ENCODE measurements at places on chromosomes 12 and 14. TPM values are rescaled to one million over a fixed set of nuclear protein-coding genes. Genes with fewer than 3 reads are reported as not detected.

HOXC5 gene
- total RNA-seq = not detected

CCER1 gene
- total RNA-seq = not detected

TSHR gene
- total RNA-seq = not detected

PRPF40B gene
- total RNA-seq = 8.1 TPM

KTN1 gene
- 119 TPM for total RNA-seq

APOF gene
- not detected for total RNA-seq

INSM2 gene
- not detected for total RNA-seq

SYCP3 gene
- total RNA-seq = 0.21 TPM

GOLT1B gene
- 34.1 TPM for total RNA-seq

VDR gene
- 55.8 TPM for total RNA-seq

- H3K27me3 ChIP-seq = peaks cover 12% of the 10 kb centered on the region
- H3K4me3 ChIP-seq = no peak overlapping the region
- no peaks in the 10 kb centered on the region for H3K4me1 ChIP-seq
- no peaks in the 10 kb centered on the region for H3K36me3 ChIP-seq
- no peak for DNase-seq
Measured at GRCh38 chr12:68899251-68899771, 33.7 kb downstream of the CPM start.

DNA sequence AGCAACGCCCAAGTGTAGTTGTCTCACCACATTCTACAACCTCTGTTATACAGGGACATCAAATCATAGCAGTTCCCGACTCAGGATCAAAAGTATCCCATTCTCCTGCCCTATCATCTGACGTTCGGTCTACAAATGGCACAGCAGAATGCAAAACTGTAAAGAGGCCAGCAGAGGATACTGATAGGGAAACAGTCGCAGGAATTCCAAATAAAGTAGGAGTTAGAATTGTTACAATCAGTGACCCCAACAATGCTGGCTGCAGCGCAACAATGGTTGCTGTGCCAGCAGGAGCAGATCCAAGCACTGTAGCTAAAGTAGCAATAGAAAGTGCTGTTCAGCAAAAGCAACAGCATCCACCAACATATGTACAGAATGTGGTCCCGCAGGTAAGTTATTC, 123.0 kb downstream of the ARID2 start:
- no peak for DNase-seq
- H3K4me1 ChIP-seq = peaks cover 4% of the 10 kb centered on the region
- peaks cover 30% of the 10 kb centered on the region for H3K36me3 ChIP-seq
- no peaks in the 10 kb centered on the region for H3K27me3 ChIP-seq
- no peak overlapping the region for H3K27ac ChIP-seq

DNA sequence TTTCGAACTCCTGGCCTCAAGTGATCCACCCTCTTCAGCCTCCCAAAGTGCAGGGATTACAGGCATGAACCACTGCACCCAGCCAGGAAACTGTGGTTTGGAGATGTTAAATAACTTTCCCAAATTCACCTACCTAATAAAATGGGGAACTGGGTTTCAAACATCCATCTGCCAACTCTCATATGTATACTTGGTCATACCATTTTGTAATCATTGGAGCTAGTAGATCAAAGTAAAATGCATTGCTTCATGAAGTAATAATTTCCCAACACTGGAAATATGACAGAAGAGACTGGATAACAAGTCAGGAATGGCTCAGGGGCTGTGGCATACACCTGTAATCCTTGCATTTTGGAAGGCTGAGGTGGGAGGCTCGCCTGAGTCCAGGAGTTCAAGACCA, 5.3 kb upstream of the HECTD1 start:
- no peaks in the 10 kb centered on the region for H3K27me3 ChIP-seq
- H3K36me3 ChIP-seq = no peaks in the 10 kb centered on the region
- H3K27ac ChIP-seq = no peak overlapping the region
- DNase-seq = no peak
- no peak overlapping the region for H3K4me3 ChIP-seq

- H3K36me3 ChIP-seq = peaks cover 7% of the 10 kb centered on the region
- DNase-seq = no peak
- peaks cover 3% of the 10 kb centered on the region for H3K4me1 ChIP-seq
- H3K27ac ChIP-seq = no peak overlapping the region
- no peaks in the 10 kb centered on the region for H3K27me3 ChIP-seq
Measured at GRCh38 chr12:106342397-106343213, 14.9 kb upstream of the POLR3B start.

DNA sequence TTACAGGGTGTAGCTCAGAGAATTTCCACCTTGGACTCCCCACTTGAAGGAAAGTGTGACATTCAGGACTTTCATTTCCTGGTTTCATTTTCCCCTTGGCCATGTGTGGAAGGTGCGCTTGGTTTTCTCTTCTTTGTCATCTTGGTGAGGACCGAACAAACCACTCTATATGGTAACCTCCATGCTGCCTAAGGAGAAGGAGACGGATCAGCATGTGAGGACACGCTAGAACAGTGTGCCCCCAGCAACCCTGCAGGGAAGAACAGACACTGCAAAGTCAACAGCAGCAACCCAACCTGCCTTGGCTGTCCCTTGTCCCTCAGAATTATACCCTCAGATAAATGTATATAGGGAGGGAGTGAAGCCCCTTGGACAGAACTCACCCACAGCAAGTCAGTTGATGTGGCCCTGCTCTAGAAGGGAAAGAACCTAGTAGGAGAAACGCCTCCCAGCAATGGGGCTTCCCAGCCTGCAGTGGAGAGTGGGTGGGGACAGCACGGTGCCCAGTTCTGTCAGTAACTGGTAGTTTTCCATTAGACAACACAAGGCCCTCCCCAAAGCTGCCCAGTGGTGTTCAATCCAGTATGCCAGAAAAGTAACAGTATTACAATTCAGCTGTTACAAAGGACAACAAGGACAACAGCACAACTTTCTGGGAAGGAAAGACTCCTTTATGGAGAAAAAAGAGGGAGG, 18.9 kb upstream of the COCH start:
- H3K36me3 ChIP-seq = peaks cover 12% of the 10 kb centered on the region
- peak overlapping the region; percentile 81 for H3K27ac ChIP-seq
- peaks cover 44% of the 10 kb centered on the region for H3K27me3 ChIP-seq
- DNase-seq = peak; percentile 45
- peaks cover 15% of the 10 kb centered on the region for H3K4me1 ChIP-seq
- no peak overlapping the region for H3K4me3 ChIP-seq

GRCh38 chr12:115090783-115091182, 406.8 kb upstream of the TBX3 start:
- no peak overlapping the region for H3K4me3 ChIP-seq
- DNase-seq = no peak
- no peaks in the 10 kb centered on the region for H3K4me1 ChIP-seq
- no peak overlapping the region for H3K27ac ChIP-seq

GRCh38 chr14:53953002-53953827, 3.4 kb downstream of the BMP4 start:
- no peak overlapping the region for H3K27ac ChIP-seq
- peaks cover 27% of the 10 kb centered on the region for H3K4me1 ChIP-seq
- no peak for DNase-seq
- peak overlapping the region; percentile 76 for H3K4me3 ChIP-seq
- H3K36me3 ChIP-seq = no peaks in the 10 kb centered on the region
- H3K27me3 ChIP-seq = peaks cover 81% of the 10 kb centered on the region

DNA sequence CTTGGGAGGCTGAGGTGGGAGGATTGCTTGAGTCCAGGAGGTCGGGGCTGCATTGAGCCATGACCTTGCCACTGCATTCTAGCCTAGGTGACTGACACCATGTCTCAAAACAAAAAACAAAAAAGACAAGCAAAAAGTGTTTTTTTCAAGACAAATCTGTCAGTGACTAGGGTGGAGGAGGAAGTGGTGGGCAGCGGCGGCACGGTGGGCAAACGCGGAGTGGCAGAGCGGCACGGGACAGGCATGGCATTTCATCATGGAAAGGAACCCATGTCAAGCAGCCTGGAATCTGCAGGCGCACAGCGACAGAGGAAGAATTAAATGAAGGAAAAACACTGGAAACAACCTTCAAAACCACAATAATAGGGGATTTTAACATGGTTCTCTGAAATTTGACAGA, 4.0 kb upstream of the BTBD6 start:
- H3K27me3 ChIP-seq = no peaks in the 10 kb centered on the region
- H3K36me3 ChIP-seq = peaks cover 9% of the 10 kb centered on the region
- peaks cover 17% of the 10 kb centered on the region for H3K4me1 ChIP-seq
- no peak for DNase-seq
- H3K27ac ChIP-seq = no peak overlapping the region

GRCh38 chr12:120834489-120835303, 69.5 kb downstream of the SPPL3 start:
- DNase-seq = no peak
- no peaks in the 10 kb centered on the region for H3K27me3 ChIP-seq
- peaks cover 57% of the 10 kb centered on the region for H3K4me1 ChIP-seq
- H3K36me3 ChIP-seq = peaks cover 2% of the 10 kb centered on the region
- H3K27ac ChIP-seq = peak overlapping the region; percentile 56

- H3K27me3 ChIP-seq = no peaks in the 10 kb centered on the region
- DNase-seq = no peak
- peaks cover 16% of the 10 kb centered on the region for H3K4me1 ChIP-seq
- no peak overlapping the region for H3K4me3 ChIP-seq
- peak overlapping the region; percentile 59 for H3K27ac ChIP-seq
Measured at GRCh38 chr14:68089146-68089731, 269.7 kb downstream of the RAD51B start.

DNA sequence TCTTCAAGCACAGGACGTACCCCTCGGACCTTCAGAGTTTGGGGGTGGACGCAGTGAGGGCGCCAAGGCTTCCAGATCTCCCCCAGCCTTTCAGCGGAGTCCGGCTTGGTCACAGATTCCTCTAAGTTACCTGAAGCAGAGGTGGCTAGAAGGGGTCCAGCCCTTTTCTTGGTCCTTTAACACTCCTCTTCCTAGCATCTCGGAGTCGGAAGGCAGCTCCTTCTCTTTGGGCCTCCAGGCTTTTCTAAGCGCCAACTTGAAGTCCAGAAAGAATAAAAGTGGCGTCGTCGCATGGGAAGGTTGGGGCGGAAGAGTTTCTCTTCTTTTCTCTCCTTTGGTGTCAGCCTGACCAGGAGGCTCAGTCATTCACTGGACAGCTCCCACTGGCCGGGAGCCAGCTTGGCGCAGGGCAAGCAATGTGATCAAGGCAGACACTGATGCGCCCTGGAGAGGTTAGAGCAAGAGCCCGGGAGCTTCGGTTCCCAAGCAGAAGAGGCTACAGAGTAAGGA, 9.6 kb downstream of the OR6S1 start:
- peak overlapping the region; percentile 80 for H3K4me3 ChIP-seq
- H3K27ac ChIP-seq = peak overlapping the region; percentile 8
- DNase-seq = peak; percentile 17
- H3K27me3 ChIP-seq = peaks cover 64% of the 10 kb centered on the region
- peaks cover 43% of the 10 kb centered on the region for H3K4me1 ChIP-seq
- peaks cover 2% of the 10 kb centered on the region for H3K36me3 ChIP-seq

DNA sequence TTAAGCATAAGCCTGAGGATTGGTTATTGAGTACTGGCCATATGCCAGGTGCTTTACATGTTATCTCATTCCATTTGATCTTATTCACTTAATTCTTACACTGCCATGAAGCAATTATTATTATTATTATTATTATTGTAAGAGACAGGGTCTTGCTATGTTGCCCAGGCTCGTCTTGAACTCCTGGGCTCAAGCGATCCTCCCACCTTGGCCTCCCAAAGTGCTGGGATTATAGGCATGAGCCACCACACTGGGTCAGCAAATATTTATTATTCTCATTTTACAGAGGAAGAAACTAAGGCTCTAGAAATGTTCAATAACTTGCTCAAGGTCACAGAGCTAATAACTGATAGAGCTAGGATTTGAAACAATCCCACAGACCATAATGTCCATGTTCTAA, 14.8 kb downstream of the LIMA1 start:
- no peaks in the 10 kb centered on the region for H3K36me3 ChIP-seq
- no peak for DNase-seq
- H3K27ac ChIP-seq = no peak overlapping the region
- H3K4me3 ChIP-seq = no peak overlapping the region
- no peaks in the 10 kb centered on the region for H3K27me3 ChIP-seq

- peaks cover 4% of the 10 kb centered on the region for H3K36me3 ChIP-seq
- H3K4me3 ChIP-seq = no peak overlapping the region
- no peak for DNase-seq
- H3K27ac ChIP-seq = no peak overlapping the region
- no peaks in the 10 kb centered on the region for H3K27me3 ChIP-seq
Measured at GRCh38 chr14:68380329-68380741, 412.5 kb downstream of the ZFP36L1 start.

GRCh38 chr12:76143343-76144244, 59.1 kb upstream of the NAP1L1 start:
- no peaks in the 10 kb centered on the region for H3K36me3 ChIP-seq
- no peak overlapping the region for H3K4me3 ChIP-seq
- no peaks in the 10 kb centered on the region for H3K27me3 ChIP-seq
- DNase-seq = no peak

- no peak for DNase-seq
- no peaks in the 10 kb centered on the region for H3K27me3 ChIP-seq
- H3K27ac ChIP-seq = peak overlapping the region; percentile 56
- no peak overlapping the region for H3K4me3 ChIP-seq
Measured at GRCh38 chr12:12734054-12734453, 16.9 kb downstream of the CDKN1B start.

- H3K36me3 ChIP-seq = no peaks in the 10 kb centered on the region
- DNase-seq = no peak
- no peak overlapping the region for H3K27ac ChIP-seq
- H3K27me3 ChIP-seq = peaks cover 24% of the 10 kb centered on the region
- no peak overlapping the region for H3K4me3 ChIP-seq
Measured at GRCh38 chr14:37167151-37168047, 5.0 kb downstream of the SLC25A21 start.

GRCh38 chr14:55274751-55275150, 3.5 kb downstream of the FBXO34 start:
- no peak for DNase-seq
- no peaks in the 10 kb centered on the region for H3K27me3 ChIP-seq
- no peak overlapping the region for H3K4me3 ChIP-seq
- no peak overlapping the region for H3K27ac ChIP-seq
- peaks cover 8% of the 10 kb centered on the region for H3K36me3 ChIP-seq

DNA sequence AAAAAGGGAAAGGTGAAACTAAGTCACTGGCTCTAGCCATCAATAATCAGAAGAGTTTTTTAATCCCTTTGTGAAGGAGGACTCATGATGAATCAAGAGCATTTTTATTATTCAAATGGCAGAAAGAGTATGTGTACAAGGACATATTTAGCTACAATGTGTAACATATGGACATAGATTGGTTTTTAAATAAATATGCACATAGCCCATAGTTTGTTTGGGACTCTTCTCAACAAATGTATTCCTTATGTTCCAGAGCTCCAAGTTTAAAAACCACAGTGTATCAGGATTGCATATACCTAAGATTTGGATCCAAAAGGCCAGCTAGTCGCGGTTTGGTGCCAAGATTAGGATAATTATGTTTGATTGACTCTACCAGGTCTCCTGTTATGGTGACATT, 104.2 kb downstream of the C12orf50 start:
- no peaks in the 10 kb centered on the region for H3K27me3 ChIP-seq
- no peak for DNase-seq
- no peak overlapping the region for H3K27ac ChIP-seq
- H3K4me3 ChIP-seq = no peak overlapping the region
- no peaks in the 10 kb centered on the region for H3K4me1 ChIP-seq

Measured in activated naive CD8-positive, alpha-beta T cell treated with anti-CD3 and anti-CD28 coated beads for 36 hours (primary cell).